ENCODE measurements at places on chromosomes 12 and 14.

DNA sequence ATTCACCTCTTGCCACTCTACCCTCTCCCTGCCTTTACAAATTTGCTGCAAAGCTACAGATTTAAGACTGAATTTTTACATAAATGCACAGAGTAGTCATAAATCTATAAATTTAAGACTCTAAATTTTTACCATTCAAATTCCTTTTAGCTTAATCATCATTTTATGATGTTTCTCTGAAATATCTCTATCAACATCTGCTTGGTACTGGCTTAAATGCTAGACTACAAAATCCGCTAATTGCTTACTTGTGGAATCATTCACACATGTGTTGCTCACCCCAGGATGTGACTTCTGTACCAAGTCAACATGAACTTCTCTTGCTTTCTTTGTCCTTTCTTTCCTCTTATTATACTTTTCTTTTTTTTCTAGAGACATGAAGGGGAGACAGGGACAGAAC is 109.2 kb downstream of the GALC start:
- DNase-seq: no peak

DNA sequence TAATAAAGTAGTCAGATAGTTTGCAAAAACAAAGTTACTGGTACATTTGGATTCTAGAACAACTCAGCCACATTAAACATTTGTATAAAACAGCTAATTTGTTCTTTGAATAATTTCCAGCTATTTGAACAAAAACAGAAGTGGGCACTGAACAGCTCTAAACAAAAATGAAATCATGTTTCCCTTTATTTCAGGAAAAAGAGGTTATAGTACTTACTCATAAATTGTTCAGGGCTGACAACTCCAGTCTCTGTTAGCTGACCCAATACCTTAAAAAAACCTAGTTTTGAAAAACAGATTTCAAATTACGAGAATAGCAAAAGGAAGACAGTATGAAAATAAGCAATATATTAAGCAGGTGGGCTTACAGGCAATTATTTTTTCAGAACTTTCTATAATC is 8.2 kb downstream of the GNPNAT1 start:
- DNase-seq: no peak

DNA sequence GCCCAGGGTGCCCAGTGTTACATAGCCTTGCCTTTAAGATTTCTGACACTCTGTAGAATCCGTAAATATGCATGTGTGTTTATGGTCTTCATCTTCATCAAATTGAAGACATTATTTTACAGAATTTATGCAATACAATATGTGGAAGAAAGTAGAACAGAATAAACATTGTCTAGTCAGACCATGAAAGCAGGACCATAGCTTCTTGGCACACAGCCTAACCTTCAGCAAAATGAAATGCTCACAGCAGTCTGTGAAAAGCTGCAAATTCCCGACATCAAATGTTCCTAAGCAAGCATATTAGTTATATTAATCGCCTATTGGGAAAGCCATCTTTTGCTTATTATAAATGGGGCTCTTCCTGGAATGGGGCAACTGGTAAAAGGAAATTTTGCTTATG is 111.3 kb upstream of the GARIN2 start:
- DNase-seq: no peak

- DNase-seq: no peak
Observed at GRCh38 chr14:106551265-106551664, 1024.9 kb downstream of the TMEM121 start.

DNA sequence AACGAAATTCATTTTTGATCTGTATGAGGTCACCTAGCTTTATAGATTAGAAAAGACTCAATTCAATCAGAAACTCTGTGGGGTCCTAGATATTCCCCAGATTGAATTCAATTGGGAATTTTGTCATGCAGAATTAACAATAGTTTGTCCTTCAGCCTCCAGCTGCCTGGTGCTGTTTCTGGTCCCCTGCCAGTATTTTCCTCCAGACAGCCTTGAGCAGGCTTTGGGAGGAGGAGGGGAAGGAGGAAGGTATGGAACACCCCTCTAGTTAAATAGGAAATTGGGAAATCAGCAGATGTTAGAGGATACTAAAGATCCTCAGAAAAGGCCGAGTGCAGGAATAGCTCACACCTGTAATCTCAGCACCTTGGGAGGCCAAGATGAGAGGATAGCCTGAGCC is 10.6 kb downstream of the GRIP1 start:
- no peak for DNase-seq

- DNase-seq: no peak
Observed at GRCh38 chr12:87157791-87158190, 871.4 kb downstream of the C12orf50 start.

GRCh38 chr12:85713373-85713772 is 122.8 kb downstream of the RASSF9 start:
- no peak for DNase-seq

DNA sequence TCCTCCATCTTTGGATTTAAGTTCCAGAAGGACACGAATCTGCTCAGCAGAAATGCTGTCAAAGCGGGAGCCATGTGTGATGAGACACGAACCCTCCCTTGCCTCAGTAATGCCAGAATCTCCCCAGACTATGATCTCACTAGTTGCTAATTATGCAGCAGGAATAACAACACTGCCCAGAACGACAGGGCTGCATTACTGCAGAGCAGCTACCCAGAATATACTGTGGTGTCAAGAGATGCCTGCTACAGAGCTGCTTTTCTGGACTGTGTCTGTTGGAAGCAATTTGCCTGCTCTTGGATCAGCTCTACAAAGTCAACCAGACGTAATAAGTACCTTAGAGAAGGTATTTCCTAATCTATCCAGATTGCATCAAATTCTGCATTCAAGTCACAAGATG is 5.5 kb downstream of the CSRNP2 start:
- peak; percentile 22 for DNase-seq
